NCI-H1048 (cell line): ENCODE measurements at places on chromosomes 2 and 18.

GRCh38 chr18:42730272-42730671 lies 385.2 kb downstream of the RIT2 start:
- no peak for DNase-seq

DNA sequence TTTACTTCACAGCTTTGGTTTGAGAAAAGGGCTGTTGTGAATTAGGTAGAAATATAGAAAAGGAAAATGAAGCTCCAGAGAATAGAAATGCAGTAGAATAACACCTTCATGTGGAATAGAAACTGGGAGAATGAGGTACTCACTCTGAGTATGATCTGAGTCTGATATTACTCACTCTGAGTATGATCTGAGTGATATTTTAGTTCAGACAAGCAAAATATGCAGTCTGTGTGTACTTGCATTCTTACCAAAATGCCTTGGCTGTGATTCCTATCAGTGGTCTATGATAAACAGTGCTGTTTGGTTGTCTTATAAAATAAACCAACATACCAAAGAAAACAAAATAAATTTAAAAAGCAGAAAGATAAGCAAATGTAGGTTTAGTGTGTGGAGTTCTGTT lies 487.6 kb downstream of the THSD7B start:
- no peak for DNase-seq

DNA sequence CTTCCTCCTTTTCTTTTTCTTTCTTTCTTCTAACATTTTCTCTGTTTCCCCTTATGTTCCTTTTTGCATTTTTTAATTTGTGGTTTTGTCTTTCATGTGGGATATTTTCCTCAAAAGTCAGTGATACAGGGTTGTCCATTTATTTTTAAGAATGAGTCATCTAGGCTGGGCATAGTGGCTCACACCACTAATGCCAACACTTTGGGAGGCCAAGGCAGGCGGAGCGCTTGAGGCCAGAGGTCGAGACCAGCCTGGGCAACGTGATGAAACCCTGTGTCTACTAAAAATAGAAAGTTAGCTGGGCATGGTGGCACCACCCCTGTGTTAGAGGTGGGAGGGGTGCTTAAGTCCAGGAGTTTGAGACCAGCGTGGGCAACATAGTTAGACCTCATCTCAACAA lies 35.8 kb downstream of the KATNAL2 start:
- DNase-seq, result no peak

- DNase-seq, result no peak
Measured at GRCh38 chr18:75739682-75740081, 312.2 kb upstream of the SMIM21 start.

GRCh38 chr2:31253356-31254131 lies 19.6 kb downstream of the EHD3 start:
- no peak for DNase-seq

GRCh38 chr18:59712311-59712710 lies 15.1 kb upstream of the CCBE1 start:
- no peak for DNase-seq

DNA sequence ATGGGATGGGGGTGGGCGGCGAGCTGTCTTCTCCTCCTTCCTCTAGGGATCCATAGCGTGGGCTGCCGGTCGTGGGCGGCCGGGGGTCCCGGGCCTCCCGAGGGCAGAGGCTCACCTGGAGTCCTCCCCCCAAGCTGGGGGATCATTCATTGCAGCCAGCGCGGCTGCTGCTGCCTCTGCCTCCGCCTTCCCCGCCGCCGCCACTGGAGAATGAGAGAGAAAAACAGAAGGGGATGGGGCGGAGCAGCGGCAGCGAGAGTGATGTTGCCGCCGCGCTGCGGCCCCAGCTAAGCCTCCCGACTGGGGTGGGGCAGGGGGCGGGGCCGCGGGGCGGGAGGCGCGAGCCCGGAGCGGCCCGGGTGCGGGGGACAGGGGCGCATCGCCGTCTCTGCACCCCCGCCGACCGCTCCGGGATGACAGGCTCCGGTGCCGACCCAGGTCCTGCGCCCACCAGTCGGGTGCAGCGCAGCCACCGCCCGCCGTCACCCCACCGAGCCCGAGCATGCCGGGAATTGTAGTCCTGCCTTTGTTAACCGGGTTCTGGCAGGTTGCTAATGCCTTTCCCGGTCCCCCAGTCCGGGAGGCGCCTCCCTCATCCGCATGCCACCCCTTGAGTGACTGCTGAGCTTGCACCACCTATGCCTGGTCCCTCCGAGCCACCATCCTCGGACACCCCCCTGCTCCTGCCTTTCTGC lies at the start of gene KIF3C:
TSS of gene KIF3C (minus strand) at position 225 of the 695 bp plus-strand sequence. CDS start 580 bp downstream, outside the sequence.
- no peak for DNase-seq

GRCh38 chr2:52960881-52961280 lies 806.7 kb upstream of the CHAC2 start:
- DNase-seq, result no peak
